ENCODE measurements at places on chromosomes 1 and 21.

DNA sequence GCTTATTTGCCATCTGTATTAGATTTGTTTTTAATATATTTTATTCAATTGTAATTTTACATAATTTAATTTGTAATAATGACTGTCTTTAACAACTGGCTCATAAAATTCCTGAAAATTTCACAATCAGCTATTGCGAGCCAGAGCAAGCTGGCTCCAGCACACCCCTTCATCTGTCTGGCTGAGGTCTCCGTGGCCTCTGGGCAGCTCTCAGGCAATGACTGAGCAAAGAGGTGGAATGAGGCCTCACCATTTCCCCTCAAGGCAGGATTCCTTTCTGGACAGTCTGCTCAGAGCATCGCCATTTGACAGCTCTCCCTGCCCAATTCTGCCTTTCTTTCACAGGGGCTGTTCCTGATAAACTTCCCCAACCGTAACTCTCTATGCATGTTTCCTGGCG is 5.8 kb upstream of the KANK4 start:
- DNase-seq = no peak

DNA sequence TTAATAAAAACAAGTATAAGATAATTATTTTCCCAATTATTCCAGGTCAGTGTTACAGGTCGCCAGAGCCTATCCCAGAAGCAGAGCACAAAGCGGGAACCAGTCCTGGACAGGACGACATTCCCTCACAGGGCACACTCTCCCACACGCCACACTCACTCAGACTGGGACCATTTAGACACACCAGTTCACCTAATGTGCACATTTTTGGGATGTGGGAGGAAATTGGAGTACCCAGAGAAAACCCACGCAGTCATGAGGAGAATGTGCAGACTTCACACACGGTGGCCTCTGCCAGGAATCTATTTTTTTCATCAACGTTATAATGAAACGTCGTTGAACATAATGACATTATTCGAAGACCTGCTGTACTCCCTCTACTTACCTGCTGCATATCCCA is 20.5 kb upstream of the NRDC start:
- DNase-seq = no peak

- no peak for DNase-seq
Measured at GRCh38 chr1:40760984-40761383, 22.6 kb upstream of the KCNQ4 start.

DNA sequence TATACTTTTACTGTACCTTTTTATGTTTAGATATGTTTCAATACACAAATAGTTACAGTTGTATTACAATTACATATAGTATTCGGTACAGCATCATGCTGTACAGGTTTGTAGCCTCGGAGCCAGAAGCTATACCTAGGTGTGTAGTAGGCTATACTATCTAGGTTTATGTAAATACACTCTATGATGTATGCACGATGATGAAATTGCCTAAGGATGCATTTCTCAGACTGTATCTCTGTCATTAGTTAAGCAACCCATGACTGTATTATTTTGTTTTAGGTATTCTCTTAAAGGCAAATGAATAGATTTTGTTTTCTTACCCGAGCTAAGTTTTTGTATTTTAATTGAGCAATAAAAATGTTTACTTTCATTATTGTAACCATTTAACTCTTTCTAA is 56.4 kb downstream of the SPATA17 start:
- no peak for DNase-seq

DNA sequence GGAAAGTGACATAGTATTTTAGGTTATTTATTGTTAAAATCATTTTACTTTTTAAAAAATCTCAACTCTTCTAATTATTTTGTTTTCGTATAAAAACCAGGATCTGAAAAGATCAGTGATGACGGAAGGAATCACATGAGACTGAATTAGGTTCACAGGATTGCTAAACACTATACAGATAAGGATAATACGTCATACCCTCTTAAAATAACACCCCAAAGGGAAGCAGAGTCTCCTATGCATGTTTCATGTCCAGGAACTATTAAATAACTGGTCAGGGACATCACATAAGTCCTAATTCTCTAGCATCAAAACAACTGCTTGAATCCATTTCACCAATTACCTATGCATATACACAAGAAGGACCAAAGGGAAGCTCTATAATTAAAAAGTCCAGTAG is 84.9 kb downstream of the FOXJ3 start:
- no peak for DNase-seq

DNA sequence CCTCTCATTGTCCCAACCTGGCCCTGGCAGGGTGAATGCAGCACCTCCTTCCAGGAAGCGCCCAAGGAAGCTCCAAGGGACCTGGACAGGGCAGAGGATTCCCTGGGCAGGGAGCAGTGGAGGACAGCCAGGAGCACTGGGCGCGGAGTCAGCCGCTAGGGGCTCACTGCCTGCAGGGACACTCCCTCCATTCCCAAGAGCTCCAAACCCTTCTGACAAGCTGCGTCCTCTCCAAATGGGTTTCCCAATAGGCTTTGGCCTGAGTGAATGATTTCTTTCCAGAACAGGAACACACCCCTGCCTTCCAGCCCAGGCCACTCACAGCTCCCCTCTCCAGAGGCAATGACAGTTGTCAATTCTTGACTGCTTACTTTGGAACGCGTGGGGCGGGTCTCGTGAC is 128.5 kb upstream of the EDN2 start:
- DNase-seq = no peak

GRCh38 chr1:66276218-66276617 is 257.7 kb upstream of the SGIP1 start:
- DNase-seq = peak; percentile 21

GRCh38 chr1:178645808-178646200 is 79.2 kb upstream of the RALGPS2 start:
- no peak for DNase-seq

GRCh38 chr1:1319646-1319941 is 4.9 kb downstream of the INTS11 start:
- DNase-seq = no peak

DNA sequence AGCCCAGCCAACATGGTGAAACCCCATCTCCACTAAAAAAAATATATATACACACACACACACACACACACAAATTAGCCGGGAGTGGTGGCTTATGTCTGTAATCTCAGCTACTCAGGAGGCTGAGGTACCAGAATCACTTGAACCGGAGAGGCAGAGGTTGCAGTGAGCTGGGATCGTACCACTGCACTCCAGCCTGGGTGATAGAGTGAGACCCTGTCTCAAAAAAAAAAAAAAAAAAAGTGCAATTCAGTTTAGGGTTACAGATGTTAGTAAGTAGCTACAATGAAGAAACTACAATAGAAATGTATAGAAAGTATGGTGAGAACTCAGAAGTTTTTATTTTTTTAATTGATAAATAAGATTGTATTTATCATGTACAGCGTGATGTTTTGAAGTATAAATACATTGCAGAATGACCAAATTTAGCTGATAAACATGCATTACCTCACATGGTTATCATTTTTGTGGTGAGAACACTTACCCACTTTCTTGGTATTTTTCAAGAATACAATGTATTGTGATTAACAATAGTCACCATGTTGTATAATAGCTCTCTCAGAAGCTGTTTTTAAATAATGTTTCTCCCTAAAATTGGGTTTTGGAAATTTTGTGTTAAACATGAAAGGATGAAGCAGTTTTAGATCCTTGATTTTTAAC is 17.9 kb downstream of the KDM1A start:
- no peak for DNase-seq

DNA sequence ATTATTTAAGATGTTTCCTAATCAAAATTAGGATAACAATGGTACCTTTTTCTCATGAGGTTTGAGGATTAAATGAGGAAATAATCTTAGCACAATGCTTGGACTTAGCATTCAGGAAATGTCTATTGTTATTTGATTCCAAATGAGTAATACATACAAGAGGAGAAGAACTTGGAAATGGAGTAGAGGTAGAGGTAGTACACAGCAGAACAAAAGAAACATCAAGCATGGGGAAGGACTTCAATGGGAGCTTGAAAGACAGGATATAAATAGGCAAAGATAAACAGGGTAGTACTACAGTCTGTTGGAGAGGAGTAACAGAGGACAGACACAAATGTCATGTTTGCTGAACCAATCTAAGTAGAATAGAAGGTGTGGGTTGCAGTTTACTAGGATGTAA is 59.5 kb upstream of the RGS2 start:
- DNase-seq = no peak

GRCh38 chr1:10698726-10699469 is 97.5 kb downstream of the CASZ1 start:
- no peak for DNase-seq

GRCh38 chr1:202812176-202813026 is 1.6 kb downstream of the PCAT6 start:
- DNase-seq = no peak

- DNase-seq = no peak
Measured at GRCh38 chr1:1577367-1578011, 2.8 kb upstream of the SSU72 start.

GRCh38 chr1:84462118-84462517 is 16.9 kb upstream of the RPF1 start:
- no peak for DNase-seq

DNA sequence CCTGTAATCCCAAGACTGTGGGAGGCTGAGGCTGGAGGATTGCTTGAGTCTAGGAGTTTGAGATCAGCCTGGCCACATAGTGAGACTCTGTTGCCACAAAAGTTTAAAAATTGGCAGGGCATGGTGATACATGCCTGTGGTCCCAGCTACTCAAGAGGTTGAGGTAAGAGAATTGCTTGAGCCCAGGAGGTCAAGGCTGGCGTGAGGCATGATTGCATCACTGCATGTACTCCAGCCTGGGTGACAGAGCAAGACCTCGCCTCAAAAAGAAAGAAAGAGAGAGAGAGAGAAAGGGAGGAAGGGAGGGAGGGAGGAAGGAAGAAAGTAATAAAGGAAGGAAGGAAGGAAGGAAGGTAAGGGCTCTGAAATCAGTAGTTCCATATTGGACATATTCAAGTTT is 25.0 kb downstream of the GLUL start:
- DNase-seq = no peak

DNA sequence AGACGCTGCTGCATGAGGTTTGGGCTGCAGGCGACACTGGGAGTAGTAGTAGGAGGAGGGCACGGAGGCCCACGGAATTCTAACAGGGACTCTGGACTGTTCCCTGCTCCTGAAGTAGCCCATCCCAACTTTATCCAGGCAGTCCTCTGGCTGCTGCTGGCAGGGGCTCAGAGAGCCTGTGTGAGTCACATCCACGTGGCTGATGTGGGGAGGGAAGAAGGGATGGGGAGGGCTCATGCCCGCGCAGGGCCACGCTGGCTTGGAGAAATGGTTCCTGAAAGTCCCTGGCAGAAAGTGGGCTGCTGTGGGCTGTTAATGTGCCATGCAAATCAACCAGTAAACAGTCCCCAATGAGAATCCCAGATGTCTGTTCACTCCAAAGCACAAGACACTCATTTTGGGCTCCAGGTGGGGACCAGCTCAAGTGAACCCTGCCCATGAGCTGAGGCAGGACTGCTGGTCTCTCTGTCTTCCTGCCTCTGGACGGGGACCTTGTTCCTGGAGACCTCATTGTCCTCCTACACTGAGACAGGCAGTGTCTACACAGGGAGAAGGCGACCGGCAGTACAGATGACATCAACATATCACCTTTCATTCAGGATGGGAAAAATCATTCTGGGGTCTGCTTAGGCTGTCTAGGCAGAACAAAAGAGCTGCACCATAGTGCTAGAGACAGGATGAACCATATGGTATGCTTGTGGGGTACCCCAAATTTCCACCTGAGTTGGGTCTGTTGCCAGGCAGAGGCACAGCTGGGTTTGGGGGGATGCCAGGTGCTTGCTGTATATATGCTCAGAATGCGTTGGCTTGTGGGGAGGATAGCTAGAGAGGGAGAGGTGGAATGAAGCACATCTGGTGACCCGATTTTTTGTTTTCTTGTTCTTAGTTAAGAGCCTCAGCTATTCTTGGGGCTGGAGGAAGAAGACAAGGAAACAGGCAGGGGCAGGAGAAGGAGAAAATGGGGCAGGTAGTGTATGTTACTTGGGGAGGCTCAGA is 57.9 kb upstream of the FMOD start:
- DNase-seq = no peak

GRCh38 chr1:244316407-244316806 is 135.3 kb downstream of the ADSS2 start:
- DNase-seq = no peak

GRCh38 chr1:151820940-151821339 is 10.7 kb downstream of the RORC start:
- peak; percentile 96 for DNase-seq

- DNase-seq = no peak
Measured at GRCh38 chr1:101144671-101145448, 92.0 kb upstream of the S1PR1 start.

DNA sequence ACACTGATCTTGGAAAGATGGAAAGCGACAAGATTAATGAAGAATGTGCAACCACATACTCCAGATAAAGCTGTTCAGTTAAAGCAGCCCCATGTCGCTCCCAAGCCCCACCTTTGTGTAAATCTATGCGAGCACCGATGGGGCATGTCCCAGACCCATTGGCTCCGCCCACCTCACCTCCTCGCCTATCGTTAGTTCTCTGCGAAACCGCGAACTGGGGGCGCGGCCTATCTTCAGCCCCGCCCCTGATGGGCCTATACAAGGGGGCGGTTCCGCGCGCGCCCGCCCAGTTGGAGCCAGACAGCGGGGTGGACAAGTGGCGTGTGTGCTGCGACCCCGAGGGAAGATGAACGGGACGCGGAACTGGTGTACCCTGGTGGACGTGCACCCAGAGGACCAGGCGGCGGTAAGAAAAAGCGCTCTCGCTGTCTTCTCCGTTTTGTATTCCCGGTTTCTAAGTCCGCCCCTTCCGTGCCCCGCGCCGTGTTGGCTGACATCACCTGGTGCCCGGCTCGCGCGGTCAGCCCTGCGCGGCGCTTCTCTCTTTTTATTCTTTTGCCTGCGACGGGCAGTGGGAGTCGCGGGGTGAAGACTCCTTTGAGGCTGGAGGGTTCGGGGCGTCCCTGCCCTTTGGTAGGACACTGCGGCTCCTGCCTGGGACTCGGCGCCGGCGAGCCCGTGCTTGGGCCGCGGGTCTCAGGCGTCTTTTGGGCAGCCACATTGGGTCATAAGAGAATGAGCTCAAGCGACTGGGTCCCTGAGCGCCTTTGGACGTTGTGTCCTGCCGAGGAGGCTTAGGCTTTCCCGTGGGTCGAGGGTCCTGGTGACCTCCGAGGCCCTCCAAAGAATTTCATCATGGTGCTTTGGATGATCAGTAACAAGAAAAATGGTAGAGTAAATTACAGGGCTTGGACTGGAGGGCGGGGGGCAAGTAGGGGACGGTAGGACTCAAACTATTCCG is at the start of gene TUFT1:
TSS of gene TUFT1 (plus strand) at position 289 of the 961 bp plus-strand sequence. CDS start at position 347, 58 bp downstream.
- DNase-seq = peak; percentile 64

- DNase-seq = peak; percentile 80
Measured at GRCh38 chr1:157580179-157580827, 17.6 kb downstream of the FCRL4 start.

DNA sequence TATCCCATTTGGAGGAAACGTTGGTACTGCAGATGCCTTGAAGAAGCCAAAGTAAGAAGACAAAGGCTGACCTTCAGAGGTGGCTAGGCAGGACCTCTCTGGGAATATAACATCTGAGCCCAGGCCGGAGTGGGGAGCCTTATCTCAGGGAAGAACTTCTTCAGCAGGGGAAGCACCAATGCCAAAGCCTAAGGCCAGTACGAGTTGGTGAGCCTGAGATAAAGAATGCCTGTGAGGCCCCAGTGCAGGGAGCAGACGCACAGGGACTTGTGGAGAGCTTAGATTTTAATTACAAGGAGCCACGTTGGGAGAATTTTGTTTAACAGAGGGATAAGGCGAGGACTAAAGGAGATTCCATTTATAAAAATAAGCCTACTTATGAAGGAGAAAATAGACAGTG is 468.8 kb upstream of the RUNX1 start:
- DNase-seq = no peak

Data from Jurkat, Clone E6-1 (cell line).